ENCODE measurements at places on chromosomes 5 and 9. TPM values are rescaled to one million over a fixed set of nuclear protein-coding genes. Genes with fewer than 3 reads are reported as not detected.

BNC2 gene
- total RNA-seq: not detected

MEF2C gene
- 0.53 TPM for total RNA-seq

CAMLG gene
- 61.9 TPM for total RNA-seq

SYK gene
- total RNA-seq: 0.19 TPM

DBH gene
- not detected for total RNA-seq

MAMDC4 gene
- 14.8 TPM for total RNA-seq

FAT2 gene
- not detected for total RNA-seq

ZNF658 gene
- total RNA-seq: 2.3 TPM

Data from activated T-cell treated with anti-CD3 and anti-CD28 coated beads, Interleukin-2, amount 50 U/mL, for 72 hours (primary cell).